Stimulated activated CD4-positive, alpha-beta T cell treated with anti-CD3 and anti-CD28 coated beads, TNF-alpha, amount 100 ng/mL, for 1 hour (primary cell): ENCODE measurements at places on chromosomes 4 and X.

- DNase-seq, result no peak
These were observed 135.2 kb downstream of the PDE5A start for GRCh38 chr4:119493419-119493818.

DNA sequence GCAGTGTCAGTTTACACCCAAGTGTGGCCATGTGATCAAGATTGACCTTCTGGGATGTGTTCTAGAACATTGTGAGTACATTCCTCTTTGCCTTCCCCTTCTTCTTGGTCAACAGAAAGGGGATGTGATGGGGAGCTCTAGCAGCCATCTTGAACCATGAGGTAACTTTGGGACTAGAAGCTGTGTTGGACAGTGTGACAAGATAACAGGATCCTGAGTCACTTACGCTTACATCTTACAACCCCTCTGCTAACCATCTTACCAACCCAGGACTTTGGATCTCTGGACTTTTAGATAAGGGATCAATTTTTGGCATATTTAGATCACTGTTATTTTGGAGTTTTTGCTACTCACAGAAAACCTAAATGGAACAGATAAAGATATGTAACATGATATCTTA, 625.6 kb downstream of the BCOR start:
- no peak for DNase-seq

DNA sequence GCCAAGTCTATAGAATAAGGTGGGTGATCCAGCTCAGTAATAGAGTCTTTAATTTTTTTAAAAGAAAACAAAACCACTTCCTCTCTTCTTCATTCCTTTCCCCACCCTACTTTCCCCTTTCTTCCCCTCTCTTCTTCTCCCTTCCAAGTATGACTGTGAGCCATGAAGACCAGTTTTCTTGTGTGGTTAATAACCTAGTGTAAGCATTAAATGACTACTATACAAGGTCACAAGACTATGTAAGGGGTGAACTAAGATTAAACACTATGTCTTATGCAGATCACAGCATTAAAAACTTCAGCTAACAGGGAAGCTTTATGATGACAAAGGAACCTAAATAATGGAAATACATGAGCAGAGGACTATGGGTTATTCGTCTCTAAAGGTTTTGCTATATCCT, 135.4 kb downstream of the GUCY2F start:
- no peak for DNase-seq

DNA sequence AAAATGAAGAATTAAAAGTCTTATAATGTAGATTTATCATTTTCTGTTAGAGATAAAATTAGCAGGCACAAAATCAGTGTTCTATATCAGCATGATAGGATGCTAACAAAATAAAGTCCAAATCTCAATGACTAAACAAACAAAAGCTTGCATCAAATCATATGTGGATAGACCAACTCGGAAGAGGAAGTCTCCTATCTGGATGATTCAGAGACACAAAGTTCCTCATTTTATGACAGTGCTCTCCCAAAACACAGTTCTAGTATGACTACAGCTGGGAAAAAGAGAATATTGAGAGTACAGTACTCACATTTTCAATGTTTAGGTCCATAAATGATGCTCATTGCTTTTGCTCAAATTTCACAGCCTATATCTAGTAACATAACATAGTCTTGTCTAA, 376.1 kb upstream of the CTSO start:
- DNase-seq, result no peak

DNA sequence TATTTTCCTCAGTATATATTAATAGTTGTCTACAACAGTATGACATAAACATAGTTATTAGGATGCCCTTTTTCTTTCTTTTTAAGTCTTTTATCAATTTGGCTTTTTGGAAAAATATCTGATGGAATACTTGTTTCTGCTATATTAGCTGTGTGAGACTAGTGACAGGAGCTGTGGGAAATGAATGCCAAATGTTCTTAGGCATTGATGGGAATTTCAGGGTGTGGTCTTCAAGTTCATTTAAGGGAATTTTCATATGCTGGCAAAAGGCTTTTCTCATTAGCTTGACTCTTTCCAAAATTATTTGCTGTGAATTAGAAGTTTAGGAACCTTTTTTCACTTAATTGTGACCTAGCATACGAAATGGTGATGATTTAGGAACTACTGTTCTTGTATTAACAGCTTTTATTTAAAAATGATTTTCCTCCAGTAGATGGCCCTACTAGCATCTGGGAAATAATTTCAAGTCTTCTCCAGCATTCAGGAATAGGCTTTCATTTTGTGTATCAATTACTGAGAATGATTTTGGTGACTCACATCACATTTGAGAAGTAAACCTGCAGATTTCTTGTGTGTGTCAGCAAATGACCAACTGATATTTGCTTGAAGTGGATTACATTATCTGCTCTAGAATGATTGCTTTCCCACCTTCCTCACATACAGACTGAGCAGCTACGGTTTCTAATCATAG, 70.9 kb downstream of the HTT start:
- DNase-seq, result no peak

- no peak for DNase-seq
These were observed 36.9 kb downstream of the CTBP1 start for GRCh38 chr4:1211891-1212545.

DNA sequence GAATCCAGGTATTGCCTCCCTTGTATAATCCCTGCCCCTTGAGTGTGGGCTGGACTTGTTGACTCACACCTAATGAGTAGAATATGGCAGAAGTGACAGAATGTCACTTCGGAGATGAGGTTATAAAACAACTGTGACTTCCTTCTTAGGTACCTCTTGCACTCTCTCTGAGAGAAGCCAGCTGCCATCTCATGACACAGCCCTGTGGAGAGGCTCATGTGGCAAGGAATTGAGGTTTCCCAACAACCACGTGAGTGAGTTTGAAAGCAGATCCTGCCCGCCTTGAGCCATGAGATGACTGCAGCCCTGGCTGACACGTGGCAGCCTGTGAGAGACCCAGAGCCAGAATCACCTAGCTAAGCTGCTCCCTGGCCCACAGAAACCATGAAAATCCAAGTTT, 13.5 kb downstream of the ASB11 start:
- DNase-seq, result no peak

DNA sequence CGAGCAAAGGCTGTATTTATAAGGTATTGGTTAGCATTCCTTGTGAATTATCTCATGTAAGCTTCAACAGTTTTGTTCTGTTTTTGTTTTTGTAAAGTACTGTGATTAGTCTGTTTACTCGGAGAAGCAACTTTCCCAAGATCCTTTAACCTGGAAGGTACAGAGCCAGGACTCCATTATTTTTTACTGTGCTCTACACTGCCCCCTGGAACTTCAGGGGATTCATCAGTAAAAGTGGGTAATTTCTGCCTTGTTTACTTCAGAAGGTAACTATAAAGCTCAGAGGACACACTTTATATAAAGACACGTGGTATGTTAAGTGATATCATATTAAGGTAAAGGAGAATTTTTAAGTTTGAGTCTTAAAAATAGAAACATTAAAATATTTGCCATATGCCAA, 124.9 kb downstream of the IQCM start:
- DNase-seq, result no peak

DNA sequence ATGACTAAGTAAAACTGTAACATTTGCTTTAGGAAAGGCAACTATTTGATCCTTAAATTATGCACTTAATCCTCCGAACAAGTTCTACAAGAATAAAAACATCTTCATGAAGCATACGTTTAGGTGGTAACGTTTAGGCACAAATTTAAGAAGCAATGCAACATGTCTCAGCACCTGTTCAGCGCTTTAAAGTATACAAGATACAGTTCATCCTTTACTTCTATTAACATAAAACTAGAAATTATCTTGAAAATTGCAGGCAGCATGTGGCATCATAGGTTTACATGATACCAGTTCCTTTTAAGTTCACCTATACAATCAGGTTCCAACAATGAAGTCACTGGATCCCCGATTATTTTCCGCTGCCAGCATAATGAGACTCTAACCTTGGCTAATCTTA, 1.5 kb downstream of the PLA2G12A start:
- no peak for DNase-seq

DNA sequence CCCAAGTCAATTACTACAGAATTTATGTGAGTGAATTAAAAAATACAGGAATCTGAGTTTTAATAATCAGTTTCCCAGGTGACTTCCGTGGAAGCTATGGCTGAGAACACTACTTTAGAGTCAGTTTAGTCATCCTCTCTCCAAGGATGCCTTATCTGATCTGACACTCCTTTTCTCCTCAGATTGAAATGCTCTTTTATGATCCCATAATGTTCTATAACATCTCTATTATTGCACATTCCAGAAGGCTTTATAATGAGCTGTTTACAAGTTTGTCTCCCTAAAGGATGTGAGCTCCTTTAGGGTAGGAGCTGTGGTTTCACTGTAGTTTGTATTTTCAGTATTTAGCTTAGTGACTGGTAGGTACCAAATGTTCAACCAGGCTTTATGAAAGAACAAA, 90.0 kb downstream of the GPRIN3 start:
- DNase-seq, result no peak

DNA sequence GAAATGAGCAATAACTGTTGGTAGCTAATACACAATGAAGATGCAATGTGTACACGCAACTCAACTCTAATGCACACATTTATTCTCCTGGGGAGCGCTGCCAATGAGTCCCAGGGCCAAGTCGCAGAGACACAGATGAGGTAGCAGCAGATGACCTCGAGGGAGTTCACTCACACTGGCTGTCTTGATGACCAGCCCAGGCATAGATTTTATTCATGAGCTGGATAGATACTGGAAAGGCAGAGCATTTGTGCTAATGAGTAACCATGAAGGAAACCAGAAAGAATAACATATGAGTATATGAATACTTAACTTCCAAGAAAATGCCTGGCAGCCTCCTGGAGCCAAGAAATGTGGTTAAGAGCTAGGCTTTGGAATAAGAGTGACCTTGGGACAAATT, 42.3 kb downstream of the RASL11B start:
- DNase-seq, result no peak

GRCh38 chr4:152197211-152197610, 338.7 kb downstream of the FBXW7 start:
- no peak for DNase-seq

DNA sequence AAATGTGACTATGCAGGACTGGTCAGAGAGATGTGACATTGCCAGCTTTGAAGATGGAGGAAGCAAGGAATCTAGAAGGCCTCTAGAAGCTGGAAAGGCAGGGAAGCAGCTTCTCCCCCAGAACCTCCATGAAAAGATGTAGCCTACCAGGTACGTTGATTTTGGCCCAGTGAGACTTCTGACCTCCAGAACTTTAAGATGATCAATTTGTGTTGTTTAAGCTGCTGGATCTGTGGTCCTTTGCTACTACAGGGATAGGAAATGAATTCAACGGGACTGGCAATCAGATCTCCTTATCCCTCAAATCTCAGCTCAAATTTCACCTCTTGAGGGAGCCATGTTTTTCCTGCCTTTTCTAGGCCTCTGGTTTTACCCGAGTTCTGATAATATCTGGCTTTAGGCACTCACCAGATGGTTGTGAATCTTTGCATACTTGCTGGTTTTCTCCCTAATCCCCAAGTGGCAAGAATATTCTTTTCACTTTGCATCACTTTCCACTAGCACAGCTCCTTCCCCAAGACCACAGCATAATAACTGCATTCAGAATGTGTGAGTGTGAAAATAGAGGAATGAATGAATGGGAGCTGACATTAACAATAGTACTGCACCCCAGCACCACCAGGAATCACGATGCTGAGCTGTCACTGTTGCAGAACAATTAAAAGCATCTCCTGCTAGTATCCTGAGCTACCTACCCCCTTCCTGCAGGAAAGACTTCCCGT, 25.5 kb upstream of the TMSB4X start:
- no peak for DNase-seq

GRCh38 chr4:25873632-25874129, 10.9 kb upstream of the SEL1L3 start:
- DNase-seq, result no peak

DNA sequence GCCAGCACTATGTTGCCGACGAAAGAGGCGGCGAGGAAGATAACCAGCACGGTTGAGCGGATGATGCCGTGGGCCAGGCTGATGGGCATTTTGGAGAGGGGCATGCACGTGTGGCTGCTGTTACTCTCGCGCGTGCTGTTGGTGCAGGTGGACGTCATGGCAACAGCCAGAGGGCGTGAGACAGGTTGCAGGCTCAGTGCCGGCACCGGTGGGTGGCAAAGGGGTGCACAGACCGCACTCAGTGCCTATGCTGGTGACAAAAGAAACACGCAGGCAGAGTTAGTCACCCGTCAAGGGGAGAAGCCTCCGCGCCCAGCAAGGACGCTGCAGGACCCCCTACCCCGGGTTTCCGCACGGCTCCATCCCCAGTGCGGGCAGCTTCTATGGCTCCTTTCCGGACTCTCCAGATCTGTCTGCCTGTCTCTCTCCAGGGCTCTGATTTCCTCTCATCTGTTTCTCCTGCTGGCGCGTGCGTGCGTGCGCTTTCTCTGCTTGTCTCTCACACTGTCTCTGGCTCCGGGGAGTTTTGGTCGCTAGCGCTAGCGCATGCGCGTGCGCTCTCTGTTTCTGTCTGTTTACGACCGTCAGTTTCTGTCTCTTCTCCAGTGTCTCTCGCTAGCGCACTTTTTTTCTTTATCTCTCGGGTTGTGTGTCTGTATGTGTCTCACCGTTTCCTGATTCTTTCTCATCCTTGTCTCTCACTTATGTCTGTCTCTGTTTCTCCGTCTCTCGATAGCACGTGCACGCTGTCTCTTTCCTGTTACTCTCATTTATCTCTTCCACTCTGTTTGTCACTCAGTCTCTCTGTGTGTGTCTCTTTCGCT, 2.1 kb downstream of the GPR101 start:
- no peak for DNase-seq

- no peak for DNase-seq
These were observed 26.5 kb downstream of the BOD1L1 start for GRCh38 chr4:13601048-13601447.

DNA sequence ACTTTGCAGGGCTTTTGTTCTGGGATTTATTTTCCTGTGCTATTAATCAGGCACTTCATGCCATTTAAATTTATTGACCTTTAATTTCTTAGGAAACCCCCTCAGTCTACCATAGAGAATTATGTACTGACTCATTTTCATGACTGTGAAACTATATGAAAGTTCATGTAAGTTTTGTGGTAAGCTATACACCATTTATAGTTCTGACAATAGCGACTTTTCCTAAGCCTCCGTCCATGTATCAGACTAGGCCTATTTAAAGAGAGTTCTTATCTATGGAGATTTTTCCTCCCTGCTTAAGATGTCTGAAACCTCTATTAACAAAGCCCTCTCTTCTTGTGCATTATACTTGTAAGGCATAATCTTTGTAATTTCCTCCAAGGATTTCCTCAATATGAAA, 111.6 kb downstream of the AFF2 start:
- no peak for DNase-seq
